ENCODE measurements at places on chromosomes 6 and 20.

DNA sequence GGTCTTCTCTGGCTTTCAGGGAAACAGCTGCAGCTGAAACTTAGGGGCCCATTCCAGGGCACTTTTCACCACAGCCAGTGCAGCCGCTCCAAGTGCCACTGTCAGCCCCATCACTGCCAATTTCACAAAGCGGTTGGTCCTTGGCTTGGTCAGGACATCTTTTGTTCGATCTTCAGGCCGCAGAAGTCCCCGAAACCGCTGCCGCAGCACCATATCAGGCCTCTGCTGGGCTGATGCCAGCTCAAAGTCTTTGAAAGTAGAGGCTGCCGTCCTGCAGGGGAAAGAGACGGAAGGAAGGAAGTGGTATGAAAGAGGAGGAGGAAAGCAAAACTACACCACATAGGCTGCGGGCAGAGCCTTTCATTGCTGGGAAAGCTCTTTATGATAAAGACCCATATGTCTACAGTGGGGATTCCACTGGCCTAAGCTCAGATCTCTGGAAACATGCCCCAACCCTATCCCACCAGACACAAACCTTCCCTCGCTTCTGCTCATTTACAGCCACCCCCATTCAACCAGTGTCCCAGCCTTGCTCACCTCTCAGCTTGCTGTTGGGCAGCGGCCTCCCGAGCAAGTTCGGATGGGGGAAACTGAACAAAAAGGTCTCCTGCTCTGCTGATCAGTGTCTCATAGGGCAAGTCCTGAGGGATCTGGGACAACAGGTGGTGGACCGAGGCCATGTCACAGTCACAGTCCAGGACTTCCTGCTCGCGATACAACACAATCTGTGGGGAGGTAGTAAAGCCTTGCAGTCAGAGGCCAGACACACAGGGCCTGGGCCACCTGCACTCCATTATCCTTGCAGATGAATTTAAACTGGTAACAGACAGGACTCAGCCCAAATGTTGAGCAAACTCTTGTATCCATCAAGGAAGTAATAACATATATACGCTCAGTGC lies 23.5 kb downstream of the TBC1D20 start:
- peak; percentile 65 for DNase-seq

DNA sequence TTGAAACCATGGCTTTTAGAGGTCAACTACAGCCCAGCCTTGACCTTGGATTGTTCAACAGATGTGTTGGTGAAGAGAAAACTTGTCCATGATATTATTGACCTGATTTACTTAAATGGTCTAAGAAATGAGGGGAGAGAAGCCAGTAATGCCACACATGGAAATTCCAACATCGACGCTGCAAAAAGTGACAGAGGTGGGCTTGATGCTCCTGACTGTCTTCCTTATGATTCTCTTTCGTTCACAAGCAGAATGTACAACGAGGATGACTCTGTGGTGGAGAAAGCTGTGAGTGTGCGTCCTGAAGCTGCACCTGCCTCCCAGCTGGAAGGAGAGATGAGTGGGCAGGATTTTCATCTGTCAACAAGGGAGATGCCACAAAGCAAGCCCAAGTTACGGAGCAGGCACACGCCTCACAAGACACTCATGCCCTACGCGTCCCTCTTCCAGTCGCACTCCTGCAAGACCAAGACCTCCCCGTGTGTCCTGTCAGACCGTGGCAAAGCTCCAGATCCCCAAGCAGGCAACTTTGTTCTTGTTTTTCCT lies 16.2 kb downstream of the TTLL2 start:
- no peak for DNase-seq

- DNase-seq: no peak
These were observed 9.5 kb downstream of the SIRPG start for GRCh38 chr20:1648101-1648500.

- no peak for DNase-seq
These were observed 22.7 kb downstream of the RAMACL start for GRCh38 chr6:166563805-166564204.

DNA sequence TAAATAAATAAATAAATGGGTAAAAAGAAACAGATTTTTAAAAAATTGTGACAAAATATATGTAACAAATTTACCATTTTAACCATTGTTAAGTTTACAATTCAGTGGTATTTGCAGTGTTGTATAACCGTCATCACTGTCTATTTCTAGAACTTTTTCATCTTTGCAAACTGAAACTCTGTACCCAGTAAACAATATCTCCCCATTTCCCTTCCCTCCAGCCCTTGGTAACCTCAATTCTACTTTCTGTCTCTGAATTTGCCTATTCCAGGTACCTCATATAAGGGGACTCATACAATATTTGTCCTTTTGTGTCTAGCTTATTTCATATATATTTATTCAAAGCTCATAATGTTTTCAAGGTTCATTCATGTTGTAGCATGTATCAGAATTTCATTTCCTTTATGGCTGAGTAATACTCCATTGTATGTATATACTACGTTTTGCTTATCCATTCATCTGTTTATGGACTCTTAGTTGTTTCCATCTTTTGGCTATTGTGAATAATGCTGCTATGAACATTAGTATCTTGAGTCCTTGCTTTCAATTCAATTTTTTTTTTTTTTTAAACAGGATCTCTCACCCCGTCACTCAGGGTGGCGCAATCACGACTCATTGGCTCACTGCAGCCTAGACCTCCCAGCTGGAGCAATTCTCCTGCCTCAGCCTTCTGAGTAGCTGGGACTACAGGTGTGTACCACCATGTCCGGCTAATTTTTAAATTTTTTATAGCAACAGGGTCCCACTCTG lies 8.9 kb downstream of the MANBAL start:
- DNase-seq: no peak

DNA sequence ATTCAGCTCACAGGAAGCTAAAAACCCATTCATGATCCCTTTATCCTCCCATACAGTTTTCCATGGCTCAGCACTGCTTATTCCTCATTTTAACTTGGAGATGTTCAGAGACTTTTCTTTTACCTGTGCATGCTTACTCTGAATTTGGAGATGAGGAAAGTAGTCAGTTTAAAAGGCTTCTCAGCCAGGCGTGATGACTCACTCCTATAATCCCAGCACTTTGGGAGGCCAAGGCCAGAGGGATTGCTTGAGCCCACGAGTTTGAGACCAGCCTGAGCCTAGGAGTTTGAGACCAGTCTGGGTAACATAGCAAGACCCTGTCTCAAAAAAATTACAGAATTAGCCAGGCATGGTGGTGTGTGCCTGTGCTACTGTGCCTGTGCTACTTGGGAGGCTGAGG lies 30.3 kb upstream of the TMEM217 start:
- DNase-seq: no peak

- no peak for DNase-seq
These were observed 214.0 kb downstream of the WDR27 start for GRCh38 chr6:169487579-169488436.

GRCh38 chr6:149054559-149055194 lies 262.8 kb upstream of the TAB2 start:
- no peak for DNase-seq

- DNase-seq: no peak
These were observed 23.1 kb downstream of the AAR2 start for GRCh38 chr20:36259177-36260061.

DNA sequence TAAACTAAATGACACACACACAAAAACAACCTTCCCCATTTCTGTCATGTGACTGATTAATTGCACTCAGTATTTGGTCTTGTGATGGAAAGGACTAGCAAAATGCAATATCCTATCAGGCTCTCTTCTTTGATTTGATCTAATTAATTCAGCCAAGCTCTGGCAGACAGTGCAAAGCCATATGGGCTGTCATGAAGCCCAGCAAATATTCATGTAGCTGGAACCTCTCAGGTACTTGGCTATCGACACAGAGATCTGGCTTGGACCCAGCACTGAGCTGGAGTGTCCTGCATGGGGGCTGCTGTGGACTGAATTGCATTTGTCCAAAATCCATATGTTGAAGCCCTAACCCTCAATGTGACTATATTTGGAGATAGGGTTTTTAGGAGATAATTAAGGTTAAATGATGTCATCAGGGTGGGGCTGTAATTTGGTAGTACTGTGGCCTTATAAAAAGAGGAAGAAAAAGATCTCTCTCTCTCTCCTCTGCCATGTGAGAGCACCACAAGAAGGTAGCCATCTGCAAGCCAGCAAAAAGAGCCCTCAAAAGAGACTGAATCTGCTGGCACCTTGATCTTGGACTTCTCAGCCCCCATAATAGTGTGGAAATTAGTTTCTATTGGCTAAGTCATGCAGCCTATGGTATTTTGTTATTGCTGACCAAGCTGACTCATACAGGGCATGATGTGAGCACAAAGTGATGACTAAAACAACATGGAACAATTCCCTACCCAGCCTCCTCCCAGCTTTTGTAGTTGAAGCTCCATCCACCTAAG lies 77.1 kb downstream of the STMND1 start:
- DNase-seq: no peak

- no peak for DNase-seq
These were observed 35.5 kb upstream of the SYNJ2 start for GRCh38 chr6:157946053-157946617.

GRCh38 chr6:128098000-128098581 lies 197.2 kb upstream of the THEMIS start:
- no peak for DNase-seq

DNA sequence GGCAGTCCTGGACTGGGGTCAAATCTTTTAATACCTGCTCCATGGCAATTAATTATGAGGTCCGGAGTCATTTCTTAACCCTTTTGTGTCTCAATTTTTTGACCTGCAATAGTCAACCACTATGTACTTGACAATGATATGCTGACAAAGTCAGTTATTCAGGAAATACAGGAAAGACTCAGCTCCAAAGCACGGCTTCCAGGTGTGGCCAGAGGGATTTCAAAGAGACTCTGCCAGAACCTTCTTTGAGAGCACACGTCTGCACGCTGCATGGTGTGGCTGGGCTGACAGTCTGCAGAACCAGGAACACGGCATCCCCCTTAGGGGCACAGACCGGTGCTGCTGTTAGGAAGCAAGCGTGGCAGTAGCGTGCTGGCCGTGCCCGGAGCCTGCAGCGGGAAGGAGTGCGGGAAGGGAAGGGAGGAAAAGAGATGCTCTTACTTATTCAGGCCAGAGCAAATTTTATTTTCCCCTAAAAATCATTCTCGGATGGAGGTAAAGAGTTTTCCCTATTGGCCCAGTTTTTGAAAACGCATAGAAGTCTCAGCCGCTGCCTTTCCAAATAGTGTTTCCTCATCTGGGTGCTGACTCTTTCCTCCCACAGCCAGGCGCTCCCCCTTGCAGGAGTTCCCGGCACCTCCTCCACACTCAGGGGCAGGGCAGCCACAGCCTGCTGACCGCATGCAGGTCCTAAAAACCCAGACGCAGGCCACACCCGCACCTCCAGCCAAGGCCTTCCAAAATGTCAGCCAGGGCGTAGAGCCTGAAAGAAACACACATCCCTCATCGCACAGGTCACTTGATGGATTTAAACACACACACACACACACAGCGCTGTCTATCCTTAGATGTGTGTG lies 187.4 kb upstream of the SNX9 start:
- no peak for DNase-seq
